ENCODE measurements at places on chromosomes 7 and 10.

DNA sequence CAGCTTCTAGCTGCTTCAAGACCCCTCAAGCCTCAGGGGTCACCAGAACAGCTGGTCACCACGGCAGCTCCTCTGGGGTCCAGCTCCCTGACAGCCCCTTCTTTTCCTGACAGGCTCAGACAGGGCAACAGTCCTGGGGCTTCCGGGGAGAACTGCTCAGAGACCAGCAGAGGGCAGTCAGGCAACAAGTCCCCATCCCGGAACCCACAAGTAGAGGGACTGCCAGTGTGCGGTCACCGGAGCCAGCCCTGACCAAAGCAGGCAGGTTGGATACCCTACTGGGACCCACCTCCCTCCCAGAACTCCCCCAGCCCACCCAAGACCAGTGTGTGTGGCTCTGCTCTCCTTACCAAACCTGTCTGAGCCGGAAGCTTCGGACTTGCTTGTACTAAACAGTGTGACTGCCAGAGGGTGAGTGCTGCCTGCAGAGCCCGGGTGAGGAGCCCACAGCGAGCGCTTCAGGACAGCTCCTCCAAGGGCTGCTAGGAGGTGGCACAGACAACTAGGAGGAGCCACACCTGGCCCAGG lies 40.3 kb downstream of the YKT6 start:
- no peaks in the 10 kb centered on the region for H3K4me1 ChIP-seq
- no peak overlapping the region for H3K4me3 ChIP-seq
- no peak for DNase-seq

DNA sequence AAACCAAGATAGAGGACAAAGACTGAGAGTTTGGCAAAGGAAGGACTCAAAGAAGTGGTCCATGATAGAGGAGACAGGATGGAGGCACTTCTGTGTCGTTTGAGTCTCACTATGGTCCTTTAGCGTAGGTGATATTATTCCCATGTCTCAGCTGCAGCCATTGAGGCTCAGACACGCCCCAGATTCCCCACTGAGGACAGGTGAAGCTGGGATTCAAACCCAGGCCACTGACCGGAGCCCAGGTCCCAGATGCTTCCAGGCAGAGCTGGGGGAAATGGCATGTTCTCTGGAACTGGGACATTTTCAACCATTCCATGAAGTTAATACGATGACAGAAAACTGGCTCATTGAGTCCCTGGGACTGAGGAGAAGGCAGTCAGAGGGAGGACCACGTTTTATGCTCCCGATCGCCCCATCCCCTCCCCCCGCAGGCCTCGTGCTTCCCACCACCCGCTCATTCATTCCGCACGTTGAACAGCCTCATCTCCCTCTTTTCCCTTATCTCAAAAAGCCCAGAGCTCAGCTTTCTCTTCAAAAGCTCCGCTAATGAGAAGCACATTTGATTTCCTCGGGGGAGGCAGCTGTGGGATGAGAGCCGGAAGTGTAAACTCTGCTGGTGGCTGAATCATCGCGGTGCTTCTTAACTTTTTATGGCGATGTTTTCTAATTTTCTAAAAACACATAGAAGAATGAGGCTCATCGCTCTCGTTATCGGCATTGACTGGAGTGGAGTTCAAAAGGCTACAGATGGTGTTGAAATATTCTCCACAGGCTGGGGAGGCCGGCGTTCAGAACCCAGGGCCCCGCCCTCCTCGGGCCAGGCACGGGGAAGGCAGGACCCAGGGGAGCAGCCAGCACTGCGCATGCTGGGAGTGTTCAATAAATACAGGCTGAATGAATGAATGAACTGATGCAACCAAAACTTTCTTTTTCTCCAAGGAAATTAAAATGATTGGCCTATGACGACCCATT lies 64.0 kb downstream of the OAT start:
- peak overlapping the region; percentile 36 for H3K4me3 ChIP-seq
- no peaks in the 10 kb centered on the region for H3K4me1 ChIP-seq
- H3K27ac ChIP-seq: no peak overlapping the region
- DNase-seq: peak; percentile 67
- H3K27me3 ChIP-seq: no peaks in the 10 kb centered on the region
- H3K36me3 ChIP-seq: no peaks in the 10 kb centered on the region

DNA sequence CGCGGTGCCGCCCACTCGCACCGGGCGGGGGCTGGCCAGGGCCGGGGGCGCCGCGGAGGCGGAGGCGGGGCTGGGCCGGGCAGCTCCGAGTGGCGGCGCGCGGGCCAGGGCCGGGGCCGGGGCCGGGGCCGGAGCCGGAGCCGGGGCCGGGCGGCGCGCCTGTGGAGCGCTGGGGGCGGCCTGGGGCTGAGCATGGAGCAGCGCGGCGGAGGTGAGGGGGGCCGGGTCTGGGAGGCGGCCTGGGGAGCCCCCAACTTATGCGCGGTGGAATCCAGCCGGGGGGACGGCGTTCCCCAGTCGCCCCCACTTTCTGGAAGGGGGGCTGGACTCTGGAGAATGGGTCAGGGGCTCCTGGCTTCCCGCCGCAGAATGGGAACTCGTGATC lies at the start of gene LZTS2:
Gene LZTS2, plus strand, starts transcription at position 67 of the 385 bp plus-strand sequence. CDS start 2,731 bp downstream, outside the sequence.
- H3K4me1 ChIP-seq: peaks cover 7% of the 10 kb centered on the region
- H3K27ac ChIP-seq: peak within 1 kb of the TSS; percentile 99
- H3K27me3 ChIP-seq: no peaks in the 10 kb centered on the region
- no peak for DNase-seq
- peak within 1 kb of the TSS; percentile 93 for H3K4me3 ChIP-seq
- H3K36me3 ChIP-seq: peaks cover 10% of the 10 kb centered on the region

GRCh38 chr10:51422311-51423120 lies 276.9 kb downstream of the CSTF2T start:
- peak; percentile 78 for DNase-seq
- H3K36me3 ChIP-seq: no peaks in the 10 kb centered on the region
- H3K27me3 ChIP-seq: no peaks in the 10 kb centered on the region
- no peak overlapping the region for H3K27ac ChIP-seq
- no peak overlapping the region for H3K4me3 ChIP-seq

DNA sequence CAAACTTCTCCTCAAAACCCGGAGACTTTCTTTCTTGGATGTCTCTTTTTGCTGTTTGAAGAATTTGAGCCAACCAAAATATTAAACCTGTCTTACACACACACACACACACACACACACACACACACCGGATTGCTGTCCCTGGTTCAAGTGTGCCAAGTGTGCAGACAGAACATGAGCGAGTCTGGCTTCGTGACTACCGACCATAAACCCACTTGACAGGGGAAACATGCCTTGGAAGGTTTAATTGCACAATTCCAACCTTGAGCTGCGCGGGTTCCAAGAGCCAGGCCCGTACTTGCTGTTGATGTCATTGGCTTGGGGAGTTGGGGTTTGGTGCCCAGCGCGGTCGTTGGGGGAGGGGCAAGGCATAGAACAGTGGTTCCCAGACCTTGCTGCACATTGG lies 1.7 kb downstream of the EGFR start:
- no peaks in the 10 kb centered on the region for H3K27me3 ChIP-seq
- H3K4me1 ChIP-seq: peaks cover 8% of the 10 kb centered on the region
- DNase-seq: no peak
- H3K4me3 ChIP-seq: peak overlapping the region; percentile 42

GRCh38 chr10:117214401-117214800 lies 17.1 kb downstream of the KCNK18 start:
- peaks cover 8% of the 10 kb centered on the region for H3K4me1 ChIP-seq
- no peak overlapping the region for H3K4me3 ChIP-seq
- peaks cover 5% of the 10 kb centered on the region for H3K27me3 ChIP-seq

GRCh38 chr10:80164596-80164995 lies 32.1 kb downstream of the PLAC9 start:
- peaks cover 48% of the 10 kb centered on the region for H3K36me3 ChIP-seq
- H3K4me1 ChIP-seq: no peaks in the 10 kb centered on the region
- no peak overlapping the region for H3K27ac ChIP-seq
- no peaks in the 10 kb centered on the region for H3K27me3 ChIP-seq
- H3K4me3 ChIP-seq: no peak overlapping the region

- peak overlapping the region; percentile 41 for H3K27ac ChIP-seq
- peak; percentile 72 for DNase-seq
- no peaks in the 10 kb centered on the region for H3K36me3 ChIP-seq
Measured at GRCh38 chr10:12720217-12720981, 281.1 kb downstream of the CCDC3 start.

DNA sequence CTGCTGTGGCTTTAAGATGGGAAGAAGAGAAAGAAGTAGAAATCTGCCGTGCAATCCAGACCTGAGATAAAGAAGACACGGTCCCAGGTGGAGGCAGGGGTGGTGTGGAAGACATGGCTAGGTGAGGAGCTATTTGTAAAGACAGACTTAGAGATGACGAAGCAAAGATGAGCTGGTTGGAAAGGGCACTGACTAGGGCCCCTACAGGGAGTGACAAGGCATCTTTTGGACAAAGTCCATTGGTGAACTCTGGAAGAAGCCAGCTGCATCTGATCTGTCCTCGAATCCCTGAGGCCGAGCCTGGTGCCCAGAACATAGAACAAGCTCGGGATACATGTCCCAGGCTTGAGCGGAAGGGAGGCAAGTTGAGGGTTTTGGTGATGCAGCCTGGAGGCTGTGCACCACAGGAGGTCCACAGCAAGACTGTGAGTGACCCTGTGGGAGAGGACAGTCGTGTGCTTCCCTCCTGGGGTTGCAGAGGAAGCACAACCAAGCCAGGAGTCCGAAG lies 191.2 kb downstream of the ADAM12 start:
- no peak overlapping the region for H3K27ac ChIP-seq
- H3K27me3 ChIP-seq: no peaks in the 10 kb centered on the region

GRCh38 chr7:99473315-99473596 lies 566 bp downstream of the ZNF789 start:
- H3K4me1 ChIP-seq: no peaks in the 10 kb centered on the region
- peak; percentile 67 for DNase-seq
- peak overlapping the region; percentile 76 for H3K4me3 ChIP-seq

GRCh38 chr7:96737545-96738050 lies 28.0 kb upstream of the SEM1 start:
- DNase-seq: no peak
- H3K4me1 ChIP-seq: no peaks in the 10 kb centered on the region
- no peak overlapping the region for H3K27ac ChIP-seq
- no peaks in the 10 kb centered on the region for H3K27me3 ChIP-seq
- no peaks in the 10 kb centered on the region for H3K36me3 ChIP-seq

DNA sequence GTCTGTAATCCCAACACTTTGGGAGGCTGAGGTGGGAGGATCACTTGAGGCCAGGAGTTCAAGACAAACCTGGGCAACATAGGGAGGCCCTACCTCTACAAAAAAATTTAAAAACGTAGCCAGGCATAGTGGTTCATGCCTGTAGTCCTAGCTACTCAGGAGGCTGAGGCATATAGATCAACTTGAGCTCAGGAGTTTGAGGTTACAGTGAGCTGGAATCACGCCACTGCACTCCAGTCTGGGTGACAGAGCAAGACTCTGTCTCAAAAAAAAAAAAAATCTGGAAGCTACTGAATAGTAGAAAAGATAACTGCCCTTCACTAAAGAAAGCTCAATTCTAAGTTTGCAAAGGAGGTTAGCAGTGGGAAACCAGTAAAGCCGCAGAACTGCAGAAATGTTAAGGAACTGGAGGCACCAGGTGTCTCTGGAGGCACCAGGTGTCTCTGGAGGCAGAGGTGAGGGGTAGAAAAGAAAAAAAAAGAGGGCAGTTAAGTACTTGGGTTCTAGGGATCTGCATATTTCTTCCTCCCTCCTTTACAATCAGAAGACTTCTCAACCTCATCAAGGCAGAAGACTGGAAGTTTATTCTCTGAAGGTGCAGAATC lies 56.5 kb downstream of the RNLS start:
- H3K4me3 ChIP-seq: no peak overlapping the region
- H3K36me3 ChIP-seq: no peaks in the 10 kb centered on the region
- peaks cover 8% of the 10 kb centered on the region for H3K4me1 ChIP-seq
- H3K27me3 ChIP-seq: no peaks in the 10 kb centered on the region
- no peak for DNase-seq

- no peak overlapping the region for H3K4me3 ChIP-seq
- DNase-seq: no peak
- no peak overlapping the region for H3K27ac ChIP-seq
- H3K4me1 ChIP-seq: peaks cover 10% of the 10 kb centered on the region
- no peaks in the 10 kb centered on the region for H3K36me3 ChIP-seq
- H3K27me3 ChIP-seq: no peaks in the 10 kb centered on the region
Measured at GRCh38 chr7:116588641-116589594, 64.1 kb downstream of the CAV1 start.

- H3K27me3 ChIP-seq: peaks cover 4% of the 10 kb centered on the region
- no peak for DNase-seq
- no peak overlapping the region for H3K27ac ChIP-seq
- no peaks in the 10 kb centered on the region for H3K36me3 ChIP-seq
- no peaks in the 10 kb centered on the region for H3K4me1 ChIP-seq
Measured at GRCh38 chr7:32070051-32070405, 179 bp downstream of the PDE1C start.

DNA sequence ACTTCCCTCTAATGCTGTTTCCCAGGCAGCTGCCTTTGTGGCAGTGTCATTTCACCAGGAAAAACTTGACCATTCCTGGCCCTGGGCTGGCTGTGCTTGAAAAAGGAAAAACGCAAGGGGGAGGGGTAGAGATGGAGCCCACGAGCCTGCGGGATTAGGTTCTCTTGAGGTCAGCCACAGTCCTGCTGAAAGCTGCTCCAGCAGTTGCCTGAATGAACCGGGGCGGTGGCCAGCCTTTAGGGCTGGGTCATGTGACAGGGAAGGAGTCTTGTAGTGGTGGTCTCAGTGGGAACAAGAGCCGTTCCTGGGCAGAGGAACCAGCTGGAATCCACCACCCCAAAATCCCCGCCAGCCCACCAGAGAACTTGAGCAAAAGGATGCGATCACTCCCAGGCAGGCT lies 51.2 kb upstream of the LRRC4 start:
- no peak overlapping the region for H3K27ac ChIP-seq
- H3K4me3 ChIP-seq: no peak overlapping the region
- no peaks in the 10 kb centered on the region for H3K4me1 ChIP-seq

DNA sequence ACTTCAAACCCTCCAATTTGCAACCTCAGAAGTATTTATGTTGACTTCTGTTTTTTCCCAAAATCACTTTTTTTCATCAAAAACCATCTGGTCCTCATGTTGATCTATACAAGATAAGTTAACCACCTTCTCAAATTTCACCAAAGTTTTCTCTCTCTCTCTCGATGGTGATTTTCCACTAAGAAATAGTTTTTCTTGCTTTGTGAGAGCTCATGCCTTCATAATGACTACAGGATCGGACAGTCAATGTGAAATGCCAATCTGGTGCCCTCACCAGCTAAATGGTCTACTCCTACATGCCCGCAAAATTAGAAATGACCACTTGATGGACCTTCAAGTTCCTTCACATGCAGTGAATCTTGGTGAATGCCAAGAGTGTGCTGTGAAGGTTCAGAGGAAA lies 40.4 kb downstream of the CNNM1 start:
- H3K27ac ChIP-seq: no peak overlapping the region
- no peaks in the 10 kb centered on the region for H3K4me1 ChIP-seq
- H3K36me3 ChIP-seq: no peaks in the 10 kb centered on the region
- H3K27me3 ChIP-seq: no peaks in the 10 kb centered on the region
- DNase-seq: no peak

DNA sequence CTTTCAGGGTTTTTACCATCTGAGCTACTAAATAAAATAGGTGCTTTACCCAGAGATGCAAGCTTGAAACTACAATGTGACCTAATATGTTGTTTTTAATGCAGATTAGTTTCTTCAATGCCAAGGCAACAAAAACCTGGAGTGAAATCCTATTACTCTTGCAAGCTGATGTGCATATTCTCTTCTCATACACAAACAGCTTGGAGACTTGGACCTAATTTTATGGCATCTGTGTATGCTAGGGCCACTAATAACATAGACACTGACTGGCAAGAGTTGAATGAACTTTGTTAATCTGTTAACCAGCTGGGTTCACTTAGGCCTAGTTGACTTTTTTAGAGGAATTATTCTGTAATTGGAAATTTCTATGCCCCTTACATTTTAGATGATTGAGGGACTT lies 23.4 kb upstream of the SMIM30 start:
- H3K27ac ChIP-seq: no peak overlapping the region
- DNase-seq: no peak
- no peaks in the 10 kb centered on the region for H3K36me3 ChIP-seq
- no peaks in the 10 kb centered on the region for H3K27me3 ChIP-seq

GRCh38 chr7:116621649-116622048 lies 50.3 kb upstream of the MET start:
- no peaks in the 10 kb centered on the region for H3K27me3 ChIP-seq
- H3K4me1 ChIP-seq: no peaks in the 10 kb centered on the region
- DNase-seq: no peak

Measured in kidney (tissue), 22 donors.